Activated T-cell treated with anti-CD3 and anti-CD28 coated beads, Interleukin-2, amount 50 U/mL, for 72 hours (primary cell): ENCODE measurements at places on chromosomes 6 and 20.
A peak's percentile ranks its signal among the peaks of the same experiment; 100 is the strongest.

- no peak for DNase-seq
Observed at GRCh38 chr6:156925718-156926607, 148.8 kb downstream of the ARID1B start.

GRCh38 chr6:166285233-166285632, 23.0 kb downstream of the PRR18 start:
- DNase-seq = no peak

GRCh38 chr6:26477426-26477825, 19.7 kb downstream of the BTN2A1 start:
- no peak for DNase-seq

DNA sequence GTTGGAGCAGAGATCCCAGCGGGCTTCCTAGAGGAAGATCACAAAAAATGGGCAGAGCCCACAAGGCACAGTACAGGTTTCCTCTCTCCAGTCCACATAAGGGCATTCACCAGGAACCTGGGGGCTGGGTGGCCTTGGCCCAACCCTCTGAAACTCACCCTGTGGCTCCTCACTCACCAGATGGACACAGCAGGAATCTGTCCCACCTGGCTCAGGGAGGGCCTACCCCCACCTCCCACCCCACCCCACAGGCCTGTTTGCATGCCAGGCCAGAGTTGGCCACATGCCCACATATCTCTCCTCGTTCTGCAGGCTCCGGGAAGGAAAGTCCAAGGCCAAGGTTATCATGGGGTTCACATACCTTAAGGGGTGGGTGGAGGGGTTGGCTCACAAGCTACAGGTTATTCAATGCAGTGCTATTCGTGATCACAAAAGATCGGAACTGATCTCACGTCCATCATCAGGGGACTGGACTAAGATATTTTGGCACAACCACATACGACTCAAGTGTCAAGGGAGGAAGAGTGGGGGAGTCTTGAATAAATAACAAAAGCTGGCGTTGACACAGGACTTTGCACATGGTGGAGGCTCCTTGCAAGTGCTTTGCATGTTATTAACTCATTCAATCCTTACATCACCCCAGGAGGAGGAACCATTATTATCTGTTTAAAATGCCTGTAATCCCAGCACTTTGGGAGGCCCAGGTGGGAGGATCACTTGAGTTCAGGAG, 13.0 kb downstream of the RIPOR3 start:
- no peak for DNase-seq

DNA sequence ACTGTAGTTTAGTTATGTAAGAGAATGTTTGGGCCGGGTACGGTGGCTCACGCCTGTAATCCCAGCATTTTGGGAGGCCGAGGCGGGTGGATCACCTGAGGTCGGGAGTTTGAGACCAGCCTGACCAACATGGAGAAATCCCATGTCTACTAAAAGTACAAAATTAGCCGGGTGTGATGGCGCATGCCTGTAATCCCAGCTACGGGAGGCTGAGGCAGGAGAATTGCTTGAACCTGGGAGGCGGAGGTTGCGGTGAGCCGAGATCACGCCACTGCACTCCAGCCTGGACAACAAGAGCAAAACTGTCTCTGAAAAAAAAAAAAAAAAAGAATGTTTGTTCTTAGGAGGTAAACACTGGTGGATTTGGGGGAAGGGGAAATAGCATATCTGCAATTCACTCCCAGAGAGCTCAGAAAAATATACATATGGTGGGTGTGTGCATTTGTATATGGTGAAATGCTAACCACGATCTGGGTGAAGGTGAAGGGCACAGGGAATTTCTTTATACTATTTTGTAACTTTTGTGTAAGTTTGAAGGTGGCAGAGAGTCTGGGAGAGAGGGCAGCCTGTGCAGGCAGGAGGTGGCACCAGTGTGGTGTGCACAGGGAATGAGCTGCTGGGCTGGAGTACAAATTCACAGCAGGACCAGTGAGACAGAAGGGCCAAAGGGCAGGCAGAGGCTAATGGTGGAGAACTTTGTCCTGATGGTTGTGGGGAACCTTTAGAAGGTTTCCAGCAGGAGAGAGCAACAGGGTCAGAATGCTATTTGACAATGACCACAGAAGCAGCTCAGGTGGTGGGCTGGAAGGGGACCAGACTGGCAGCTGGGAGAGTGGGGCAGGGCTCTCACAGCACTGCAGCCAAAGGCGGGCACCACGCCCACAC, 42.4 kb downstream of the SSR1 start:
- no peak for DNase-seq

DNA sequence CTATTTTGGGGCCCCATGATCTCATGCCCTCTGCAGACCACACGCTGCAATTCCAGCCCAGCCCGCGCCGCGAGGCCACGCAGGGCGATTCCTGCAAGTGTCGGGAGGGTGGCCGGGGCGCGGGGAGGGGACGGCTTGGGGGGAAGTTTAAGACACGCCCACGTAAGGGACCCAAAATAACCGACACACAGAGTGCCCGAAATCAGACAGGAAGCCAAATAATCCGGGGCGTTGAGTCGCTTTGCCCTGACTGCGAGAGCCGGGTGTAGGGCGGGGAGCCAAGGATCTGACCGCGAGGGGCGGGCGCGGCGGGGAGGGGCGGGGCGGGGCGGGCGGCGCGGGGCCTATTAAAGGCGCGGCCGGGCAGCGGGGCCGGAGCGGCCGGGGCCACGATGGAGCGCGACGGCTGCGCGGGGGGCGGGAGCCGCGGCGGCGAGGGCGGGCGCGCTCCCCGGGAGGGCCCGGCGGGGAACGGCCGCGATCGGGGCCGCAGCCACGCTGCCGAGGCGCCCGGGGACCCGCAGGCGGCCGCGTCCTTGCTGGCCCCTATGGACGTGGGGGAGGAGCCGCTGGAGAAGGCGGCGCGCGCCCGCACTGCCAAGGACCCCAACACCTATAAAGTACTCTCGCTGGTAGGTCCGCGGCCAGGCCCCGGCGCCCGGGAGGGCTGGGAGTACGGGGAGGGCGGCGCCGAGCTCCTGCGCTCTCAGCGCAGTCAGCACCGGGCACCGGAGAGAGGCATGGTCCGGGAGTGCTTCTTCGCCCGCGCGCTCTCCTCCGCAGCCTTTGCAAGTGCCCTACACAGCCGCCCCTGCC, at the start of gene ENPP1:
TSS of gene ENPP1 (plus strand) at position 377 of the 816 bp plus-strand sequence. CDS start at position 393, 16 bp downstream.
- peak; percentile 52 for DNase-seq

DNA sequence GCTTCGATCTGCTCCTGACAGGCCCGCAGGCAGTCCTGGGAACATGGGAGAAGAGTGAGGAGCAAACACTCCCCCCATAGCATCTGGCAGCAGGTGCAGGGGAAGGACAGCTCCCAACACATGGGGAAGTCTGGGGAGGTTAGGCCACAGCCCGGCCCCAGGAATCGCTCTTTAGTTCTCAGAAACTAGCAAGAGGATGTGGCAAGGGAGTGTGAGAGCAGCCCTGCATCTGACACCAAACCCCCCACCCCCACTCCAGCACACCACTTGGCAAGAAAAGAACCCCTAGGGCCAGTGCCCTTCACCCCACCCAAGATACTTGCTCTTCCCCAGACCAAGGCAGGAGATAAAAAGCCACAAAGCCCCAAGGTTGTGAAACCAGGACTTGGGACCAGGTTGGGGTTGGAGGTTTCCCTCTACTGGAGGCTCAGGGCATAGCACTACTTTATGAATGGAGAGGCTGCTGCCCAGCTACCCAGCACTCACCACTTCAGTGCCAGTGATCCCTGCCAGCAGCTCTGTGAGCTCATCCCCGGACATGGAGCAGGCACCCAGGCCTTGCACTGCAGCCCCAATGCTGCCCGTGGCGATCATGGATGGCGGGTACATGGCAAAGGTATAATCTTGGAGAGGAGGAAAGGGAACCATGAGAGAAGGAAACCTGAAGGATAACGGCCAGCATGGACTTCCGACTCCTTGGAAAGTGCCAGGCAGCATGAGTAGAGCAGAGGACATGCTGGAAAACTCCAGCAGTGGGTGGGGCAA, 5.4 kb downstream of the CCND3 start:
- peak; percentile 80 for DNase-seq

DNA sequence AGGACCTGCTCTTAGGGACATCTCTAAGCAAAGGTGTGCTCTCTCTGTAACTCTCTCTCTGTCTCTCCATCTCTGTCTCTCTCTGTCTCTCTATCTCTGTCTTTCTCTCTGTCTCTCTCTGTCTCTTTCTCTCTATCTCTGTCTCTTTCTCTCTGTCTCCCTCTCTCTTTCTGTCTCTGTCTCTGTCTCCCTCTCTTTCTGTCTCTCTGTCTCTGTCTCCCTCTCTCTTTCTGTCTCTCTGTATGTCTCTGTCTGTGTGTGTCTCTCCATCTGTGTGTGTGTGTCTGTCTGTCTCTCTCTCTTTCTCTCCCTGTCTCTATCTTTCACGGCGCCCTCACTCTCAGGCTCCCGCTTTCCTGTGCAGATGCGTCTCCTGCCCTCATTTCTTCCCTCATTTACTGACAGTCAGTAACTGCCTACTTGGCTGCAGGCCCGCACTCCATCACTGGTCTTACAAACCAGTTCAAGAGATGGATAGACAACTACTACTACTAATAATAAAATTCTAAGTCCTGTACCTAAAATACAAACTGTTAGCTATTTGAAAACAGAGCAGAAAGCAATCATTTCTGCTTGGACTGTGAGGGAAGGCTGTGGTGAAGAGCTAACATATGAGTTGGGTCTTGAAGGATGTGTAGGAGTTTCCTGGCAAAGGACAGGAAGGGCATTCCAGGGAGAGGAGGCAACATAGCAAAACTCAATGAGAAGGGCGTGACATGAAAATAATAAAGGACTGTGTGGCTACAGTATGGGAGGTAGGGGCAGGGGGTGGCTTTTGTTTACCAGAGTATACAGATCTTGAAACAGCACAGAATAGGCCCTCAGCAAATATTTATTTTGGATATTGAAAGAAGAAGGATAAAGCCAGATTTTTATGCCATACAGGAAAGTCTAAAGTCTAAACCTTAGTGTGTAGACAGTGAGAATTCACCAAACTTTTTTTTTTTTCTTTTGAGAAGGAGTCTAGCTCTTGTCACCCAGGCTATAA, 67.8 kb upstream of the TAB2 start:
- no peak for DNase-seq

- DNase-seq = no peak
Observed at GRCh38 chr6:156557251-156557910, 219.8 kb upstream of the ARID1B start.

- DNase-seq = no peak
Observed at GRCh38 chr6:138372711-138373463, 4.8 kb upstream of the SMIM28 start.

- no peak for DNase-seq
Observed at GRCh38 chr6:90811596-90812226, 224.8 kb upstream of the MAP3K7 start.

DNA sequence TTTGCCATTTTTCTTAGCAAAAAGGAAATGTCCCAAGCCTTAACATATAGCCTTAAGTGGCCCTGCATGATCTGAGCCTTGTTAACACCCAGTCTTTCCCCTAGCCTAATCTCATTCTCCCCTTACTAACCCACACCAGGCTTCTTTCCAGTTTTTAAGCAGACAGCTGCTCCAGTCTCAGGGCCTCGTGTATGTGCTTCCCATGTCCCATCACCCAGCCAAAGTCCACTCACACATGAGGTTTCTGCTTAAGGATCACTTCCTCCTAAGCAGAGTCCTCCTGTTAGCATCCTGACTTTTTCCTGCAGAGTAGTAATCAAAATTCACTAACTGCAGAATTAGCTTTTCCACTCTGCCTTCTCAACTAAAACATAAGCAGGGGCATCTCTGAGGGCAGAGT, 96.1 kb downstream of the SMLR1 start:
- no peak for DNase-seq

DNA sequence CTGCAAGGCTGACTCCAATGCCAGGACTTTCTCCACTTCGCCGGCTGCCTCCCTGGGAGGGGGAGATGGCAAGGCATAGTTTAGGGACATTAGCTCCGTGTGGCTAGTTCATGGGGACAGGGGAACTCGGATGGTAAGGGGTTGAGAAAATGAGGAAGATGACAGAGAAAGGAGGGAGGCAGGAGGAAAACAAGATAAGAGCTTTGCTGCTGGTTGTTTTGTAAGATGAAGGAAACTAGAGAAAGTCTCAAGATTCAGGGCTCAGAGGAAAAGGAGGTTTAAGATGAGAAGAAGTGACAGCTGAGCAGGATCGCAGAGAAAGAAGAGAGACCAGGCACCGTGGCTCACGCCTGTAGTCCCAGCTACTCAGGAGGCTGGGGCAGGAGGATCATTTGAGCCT, 180.9 kb upstream of the RREB1 start:
- no peak for DNase-seq

DNA sequence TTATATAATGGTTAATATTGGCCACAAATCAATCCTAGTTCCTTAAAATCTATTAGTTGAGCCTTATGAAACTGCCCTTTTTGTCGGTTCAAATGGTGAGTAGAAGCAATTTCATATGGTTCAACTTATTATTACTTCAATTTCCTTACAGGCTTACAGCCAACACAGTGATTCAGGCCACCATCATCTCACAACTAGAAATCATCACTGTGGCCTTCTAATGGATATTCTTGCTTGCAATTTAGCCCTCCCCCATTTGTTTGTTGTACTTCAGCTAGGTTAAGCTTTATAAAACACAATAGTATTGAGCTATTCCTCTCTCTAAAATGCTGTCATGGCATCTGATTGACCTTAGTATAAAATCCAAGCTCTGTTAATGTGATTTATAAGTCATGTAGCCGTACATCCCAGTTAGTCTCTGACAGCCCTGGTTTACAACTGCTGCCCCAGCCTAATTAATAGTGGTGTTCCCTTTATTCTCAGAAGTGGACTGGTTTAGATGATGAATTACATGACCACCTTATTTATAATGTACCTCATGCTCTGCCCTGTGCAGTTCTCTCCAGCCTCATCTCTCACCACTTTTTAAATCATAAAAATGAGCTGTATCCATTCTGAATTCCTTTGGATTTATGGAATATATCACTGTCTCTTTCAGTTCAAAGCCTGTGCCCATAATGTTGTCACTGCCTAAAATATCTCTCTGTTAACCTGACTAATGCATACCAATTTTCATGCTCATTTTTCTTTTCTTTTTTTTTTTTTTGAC, 36.7 kb downstream of the LAMA2 start:
- DNase-seq = no peak

- no peak for DNase-seq
Observed at GRCh38 chr6:17820055-17820454, 113.3 kb upstream of the NUP153 start.

DNA sequence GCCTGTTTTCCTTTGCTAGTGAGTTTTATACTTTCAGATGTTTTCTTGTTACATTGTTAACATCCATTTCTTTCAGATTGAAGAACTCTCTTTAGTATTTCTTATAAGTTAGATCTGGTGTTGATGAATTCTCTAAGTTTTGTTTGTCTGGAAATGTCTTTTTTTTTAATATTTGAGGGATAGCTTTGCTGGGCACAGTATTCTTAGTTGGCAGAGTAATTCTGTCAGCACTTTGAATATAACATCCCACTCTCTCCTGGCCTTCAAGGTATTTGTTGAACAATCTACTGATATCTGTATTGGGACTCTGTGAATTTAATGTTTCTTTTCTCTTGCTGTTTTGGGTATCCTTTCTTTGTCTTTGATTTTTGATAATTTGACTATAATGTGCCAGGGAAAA, 79.4 kb upstream of the UST start:
- DNase-seq = no peak
